ENCODE measurements at places on chromosomes 3 and 15. TPM values are rescaled to one million over a fixed set of nuclear protein-coding genes. Genes with fewer than 3 reads are reported as not detected.

The CPEB1 gene
- 0.16 TPM for total RNA-seq

The ANKRD63 gene
- total RNA-seq, result not detected

The MRAS gene
- 0.16 TPM for total RNA-seq

The MESP2 gene
- 0.14 TPM for total RNA-seq

The PCNP gene
- 213 TPM for total RNA-seq

The IQCF5 gene
- not detected for total RNA-seq

The MINAR1 gene
- 0.51 TPM for total RNA-seq

The ERICH6 gene
- not detected for total RNA-seq

The SLC51A gene
- total RNA-seq, result not detected

The REC114 gene
- not detected for total RNA-seq

The CIDEC gene
- not detected for total RNA-seq

The CTDSPL gene
- 5.3 TPM for total RNA-seq

The ZNF385D gene
- not detected for total RNA-seq

The CKMT1A gene
- 0.33 TPM for total RNA-seq

The SERPINI2 gene
- total RNA-seq, result not detected

The ACP3 gene
- not detected for total RNA-seq

The HTR3D gene
- not detected for total RNA-seq

The C3orf38 gene
- 22.4 TPM for total RNA-seq

The LRTM1 gene
- not detected for total RNA-seq

The UROC1 gene
- total RNA-seq, result not detected

The PIERCE2 gene
- total RNA-seq, result 0.81 TPM

The LZTFL1 gene
- 4.5 TPM for total RNA-seq

The ZNF80 gene
- total RNA-seq, result 0.27 TPM

The LRRIQ4 gene
- 0.09 TPM for total RNA-seq

The SI gene
- not detected for total RNA-seq

The LDHAL6B gene
- not detected for total RNA-seq

The PLSCR2 gene
- not detected for total RNA-seq

The SNX33 gene
- total RNA-seq, result 2.4 TPM

The SLC2A2 gene
- total RNA-seq, result not detected

The ATP13A5 gene
- not detected for total RNA-seq

The PLIN1 gene
- 0.41 TPM for total RNA-seq

The WNT7A gene
- total RNA-seq, result 0.11 TPM

The KNL1 gene
- 33.5 TPM for total RNA-seq
